SJCRH30 (cell line): ENCODE measurements at places on chromosomes 5 and 9. TPM values are rescaled to one million over a fixed set of nuclear protein-coding genes. Genes with fewer than 3 reads are reported as not detected.

Gene ADAM19
- total RNA-seq, result 45.1 and 50.0 TPM in 2 replicates

Gene ACTBL2
- 0.05 TPM in 1 of 2 replicates, not detected in the other for total RNA-seq

Gene PCDHB10
- 9.7 and 9.8 TPM in 2 replicates for total RNA-seq

Gene SH3PXD2B
- 16.4 and 16.9 TPM in 2 replicates for total RNA-seq

Gene RANBP17
- total RNA-seq, result 24.1 and 28.9 TPM in 2 replicates

Gene IFNB1
- not detected in 2 replicates for total RNA-seq

Gene SLC36A3
- not detected in 2 replicates for total RNA-seq

Gene PCDHGB1
- 21.1 and 23.4 TPM in 2 replicates for total RNA-seq

Gene GABRA6
- total RNA-seq, result not detected in 2 replicates

Gene PDZD2
- 0.47 and 0.76 TPM in 2 replicates for total RNA-seq

Gene IL5
- not detected in 2 replicates for total RNA-seq

Gene RNF38
- 19.6 and 21.5 TPM in 2 replicates for total RNA-seq

Gene SPAAR
- total RNA-seq, result 0.12 and 0.18 TPM in 2 replicates

Gene SURF6
- 27.8 and 29.2 TPM in 2 replicates for total RNA-seq

Gene IL33
- 0.05 and 0.10 TPM in 2 replicates for total RNA-seq

Gene INSL4
- total RNA-seq, result not detected in 2 replicates

Gene TRIM7
- 6.9 and 9.0 TPM in 2 replicates for total RNA-seq

Gene GABRA1
- total RNA-seq, result not detected in 2 replicates

Gene NTNG2
- total RNA-seq, result 0.15 and 0.26 TPM in 2 replicates

Gene CD72
- total RNA-seq, result not detected in 2 replicates

Gene TMC1
- not detected in 2 replicates for total RNA-seq

Gene QRFP
- not detected in 2 replicates for total RNA-seq

Gene SLCO6A1
- total RNA-seq, result not detected in 2 replicates

Gene ACOT12
- 0.14 TPM in 1 of 2 replicates, not detected in the other for total RNA-seq

Gene F2RL2
- 19.1 and 20.2 TPM in 2 replicates for total RNA-seq

Gene EDIL3
- total RNA-seq, result 27.8 and 29.0 TPM in 2 replicates

Gene CFAP157
- not detected in 2 replicates for total RNA-seq

Gene CTNND2
- not detected in 2 replicates for total RNA-seq

Gene CYLC2
- not detected in 2 replicates for total RNA-seq

Gene FGD3
- 0.56 and 0.65 TPM in 2 replicates for total RNA-seq

Gene SNAPC3
- 32.8 and 37.5 TPM in 2 replicates for total RNA-seq

Gene PCDHB11
- total RNA-seq, result 8.9 and 9.8 TPM in 2 replicates

Gene FBP1
- total RNA-seq, result not detected in 2 replicates

Gene LHFPL2
- total RNA-seq, result 20.5 and 21.7 TPM in 2 replicates

Gene DNAH5
- 0.16 and 0.30 TPM in 2 replicates for total RNA-seq

Gene OCLN
- total RNA-seq, result 36.1 and 36.6 TPM in 2 replicates

Gene COL27A1
- total RNA-seq, result 13.0 and 18.6 TPM in 2 replicates

Gene PCDHGA6
- 4.9 and 5.8 TPM in 2 replicates for total RNA-seq

Gene NR6A1
- 5.1 and 6.0 TPM in 2 replicates for total RNA-seq
